ENCODE measurements at places on chromosomes 1 and 21.

DNA sequence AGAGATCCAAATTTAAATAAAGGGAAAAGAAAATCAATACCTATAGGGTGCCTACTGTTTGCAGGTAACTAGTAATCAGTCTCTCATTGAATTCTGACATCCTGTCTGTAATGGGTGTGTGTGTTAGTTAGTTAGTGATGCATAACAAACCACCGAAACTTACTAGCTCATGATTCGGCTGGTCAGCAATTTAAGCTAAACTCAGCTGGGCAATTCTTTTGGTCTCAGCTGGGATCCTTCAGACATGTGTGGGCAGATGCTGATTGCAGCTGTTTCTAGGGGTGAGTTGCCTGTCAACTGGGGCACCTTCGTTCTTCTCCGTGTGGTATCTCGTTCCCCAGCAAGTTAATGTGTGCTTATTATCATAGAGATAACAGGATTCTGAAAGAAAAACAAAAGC lies 40.2 kb upstream of the ZNF124 start:
- DNase-seq: no peak

- DNase-seq: no peak
These were observed 2.2 kb upstream of the HUNK start for GRCh38 chr21:31870472-31871193.

DNA sequence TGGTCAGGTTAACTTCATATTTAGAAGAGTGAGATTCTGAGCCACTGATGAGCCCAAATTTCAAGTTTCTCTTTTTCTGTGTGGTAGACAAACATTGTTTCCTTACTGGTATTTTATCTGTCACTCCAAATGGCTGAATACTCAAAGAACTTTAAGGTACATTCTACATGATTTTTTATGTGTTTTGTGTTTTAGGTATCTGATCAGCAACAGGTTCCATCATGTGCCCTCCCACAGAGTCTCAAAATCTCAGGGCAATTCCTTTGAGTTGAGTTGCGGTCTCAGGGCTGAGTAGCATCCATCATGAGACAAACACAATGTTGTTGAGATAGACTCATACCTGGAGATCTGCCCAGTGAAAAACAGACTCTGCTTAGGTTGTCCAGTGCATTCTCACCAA lies 14.7 kb upstream of the CEP350 start:
- no peak for DNase-seq

- DNase-seq: no peak
These were observed 250.6 kb upstream of the RRP15 start for GRCh38 chr1:218034468-218034867.

DNA sequence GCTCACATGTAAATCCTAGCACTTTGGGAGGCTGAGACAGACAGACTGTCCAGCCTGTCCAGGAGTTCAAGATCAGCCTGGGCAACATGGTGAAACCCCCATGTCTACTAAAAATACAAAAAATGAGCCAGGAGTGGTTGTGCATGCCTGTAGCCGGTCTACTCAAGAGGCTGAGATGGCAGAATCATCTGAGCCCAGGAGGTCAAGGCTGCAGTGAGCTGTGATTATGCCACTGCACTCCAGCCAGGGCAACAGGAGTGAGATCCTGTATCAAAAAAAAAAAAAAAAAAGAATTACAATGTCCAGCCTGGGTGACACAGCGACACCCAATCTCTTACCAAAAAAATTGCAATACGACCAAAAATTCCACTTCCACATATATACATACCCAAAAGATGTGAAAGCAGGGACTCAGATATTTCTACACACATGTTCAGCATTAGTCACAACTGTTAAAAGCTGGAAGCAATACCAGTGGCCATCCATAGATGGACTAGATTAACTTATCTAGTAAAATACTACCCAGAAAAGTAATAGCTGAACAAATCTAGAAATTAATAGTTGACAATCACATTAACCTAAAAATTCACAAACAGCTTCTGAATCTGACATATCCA lies 49.2 kb downstream of the ASH1L start:
- no peak for DNase-seq
